ENCODE measurements at places on chromosomes 4 and X.

- DNase-seq: no peak
Observed at GRCh38 chr4:38995660-38996005, 36.6 kb downstream of the TMEM156 start.

- no peak for DNase-seq
Observed at GRCh38 chrX:119757646-119757978, 776 bp upstream of the SOWAHD start.

DNA sequence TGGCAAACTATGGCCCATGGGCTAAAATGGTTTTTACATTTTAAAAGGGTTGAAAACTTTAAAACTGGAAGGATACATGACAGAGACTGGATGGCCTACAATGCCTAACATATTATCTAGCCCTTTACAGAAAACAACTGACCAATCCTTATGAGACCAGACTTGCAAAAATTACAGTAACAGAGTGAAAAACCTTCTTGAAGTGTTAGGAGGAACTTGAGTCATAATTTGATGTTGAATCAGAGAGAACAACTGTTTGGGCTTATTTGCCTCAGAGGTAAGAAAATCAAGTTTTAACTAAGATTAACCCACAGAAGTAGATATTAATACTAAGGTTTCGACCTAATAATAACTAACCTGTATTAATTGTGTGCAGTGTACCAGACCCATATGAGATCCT, 12.4 kb upstream of the NAP1L5 start:
- no peak for DNase-seq

- DNase-seq: no peak
Observed at GRCh38 chr4:66658809-66659208, 886.5 kb downstream of the CENPC start.

- DNase-seq: no peak
Observed at GRCh38 chrX:118655561-118656246, 71.7 kb upstream of the IL13RA1 start.

DNA sequence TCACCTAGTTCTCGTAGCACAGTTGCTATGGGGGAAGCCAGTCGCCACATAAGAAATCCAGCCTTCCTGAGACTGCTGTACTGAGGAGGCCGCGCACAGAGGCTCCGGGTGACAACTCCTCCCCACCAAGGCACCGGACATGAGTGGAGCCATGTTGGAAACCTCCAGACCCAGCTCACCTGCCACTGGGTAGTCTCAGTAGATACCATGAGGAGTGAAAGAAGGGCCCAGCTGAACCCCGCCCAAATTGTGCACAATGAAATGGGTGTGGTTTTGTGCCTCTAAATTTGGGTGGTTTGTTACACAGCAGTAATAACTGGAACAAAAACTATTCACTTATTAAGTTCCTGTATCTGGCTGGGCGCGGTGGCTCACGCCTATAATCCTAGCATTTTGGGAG, 198.7 kb downstream of the BCOR start:
- no peak for DNase-seq

- no peak for DNase-seq
Observed at GRCh38 chrX:112668476-112669409, 11.0 kb downstream of the LHFPL1 start.

DNA sequence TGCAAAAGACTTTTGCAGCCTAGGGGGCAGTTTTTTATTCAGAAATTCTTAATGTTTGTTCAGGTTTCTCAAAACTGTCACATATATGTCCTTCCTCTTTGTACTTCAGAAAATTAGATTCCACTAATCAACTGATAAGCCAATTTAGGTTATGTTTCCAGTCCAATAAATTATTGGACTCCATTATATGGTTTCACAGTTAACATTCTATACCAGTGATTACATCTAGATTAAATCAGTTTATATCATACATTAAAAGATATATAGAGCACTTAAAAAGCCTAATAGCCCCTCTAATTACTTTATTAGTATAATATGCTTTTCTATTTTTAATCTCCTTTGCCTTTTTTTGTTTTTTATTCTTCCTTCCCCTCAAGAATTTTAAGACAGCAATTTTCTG, 434.1 kb downstream of the INPP4B start:
- DNase-seq: no peak

DNA sequence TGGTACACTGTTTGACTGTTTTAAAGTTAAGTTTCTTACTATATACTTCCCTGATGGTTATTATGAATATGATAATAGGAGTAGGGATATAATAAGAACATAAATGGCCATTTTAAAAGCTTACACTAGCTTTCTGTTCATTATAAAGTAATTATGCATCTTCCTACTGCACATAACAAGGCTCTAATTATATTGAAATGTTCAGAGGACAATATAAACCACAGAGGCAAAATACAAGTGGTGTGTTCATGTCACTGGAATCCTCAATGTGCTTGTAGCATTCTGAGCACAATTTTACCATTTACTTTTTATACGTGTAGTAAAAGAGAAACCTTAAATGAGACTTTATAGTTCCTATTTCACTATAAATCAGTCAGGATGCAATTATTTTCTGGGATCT, 268.3 kb downstream of the TMA16 start:
- DNase-seq: no peak

- DNase-seq: no peak
Observed at GRCh38 chr4:42453612-42454011, 56.3 kb downstream of the SHISA3 start.

- no peak for DNase-seq
Observed at GRCh38 chr4:40375095-40375494, 40.0 kb downstream of the CHRNA9 start.

DNA sequence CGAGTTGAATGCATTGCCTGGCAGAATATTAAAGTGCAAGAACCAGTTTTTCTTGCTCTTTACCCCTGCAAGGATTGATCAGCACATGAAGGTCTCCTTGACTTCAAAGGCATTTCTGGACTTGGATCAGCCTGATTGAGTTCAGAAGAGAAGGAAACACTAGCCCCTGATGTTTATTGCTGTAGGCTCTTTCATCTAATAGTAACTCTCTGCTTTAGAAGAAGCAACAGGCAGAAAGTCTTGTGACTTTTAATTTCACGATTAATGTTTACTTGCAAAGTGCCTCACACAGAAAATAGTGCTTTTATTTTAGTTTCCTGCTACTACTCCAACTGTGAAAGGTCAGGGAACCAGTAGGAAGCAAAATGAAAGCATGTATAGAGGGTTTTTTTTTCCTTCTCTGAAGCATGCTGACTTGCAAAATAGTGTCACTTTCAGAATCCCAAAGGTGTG, 69.1 kb downstream of the PCDH7 start:
- DNase-seq: no peak

- DNase-seq: no peak
Observed at GRCh38 chr4:76813070-76813469, 84.9 kb downstream of the SOWAHB start.

DNA sequence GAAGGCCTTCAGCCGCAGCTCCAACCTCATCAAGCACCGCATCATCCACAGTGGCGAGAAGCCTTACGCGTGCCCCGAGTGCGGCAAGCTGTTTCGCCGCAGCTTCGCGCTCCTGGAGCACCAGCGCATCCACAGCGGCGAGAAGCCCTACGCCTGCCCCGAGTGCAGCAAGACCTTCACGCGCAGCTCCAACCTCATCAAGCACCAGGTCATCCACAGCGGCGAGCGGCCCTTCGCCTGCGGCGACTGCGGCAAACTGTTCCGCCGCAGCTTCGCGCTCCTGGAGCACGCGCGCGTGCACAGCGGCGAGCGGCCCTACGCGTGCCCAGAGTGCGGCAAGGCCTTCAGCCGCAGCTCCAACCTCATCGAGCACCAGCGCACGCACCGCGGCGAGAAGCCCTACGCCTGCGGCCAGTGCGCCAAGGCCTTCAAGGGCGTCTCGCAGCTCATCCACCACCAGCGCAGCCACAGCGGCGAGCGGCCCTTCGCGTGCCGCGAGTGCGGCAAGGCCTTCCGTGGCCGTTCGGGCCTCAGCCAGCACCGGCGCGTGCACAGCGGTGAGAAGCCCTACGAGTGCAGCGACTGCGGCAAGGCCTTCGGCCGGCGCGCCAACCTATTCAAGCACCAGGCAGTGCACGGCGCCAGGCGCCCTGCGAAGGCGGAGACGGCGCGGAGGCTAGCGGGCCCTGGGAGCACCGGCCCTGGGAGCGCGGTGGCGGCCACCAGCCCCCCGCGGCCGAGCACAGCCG, 9.8 kb downstream of the ZFP92 start:
- no peak for DNase-seq

DNA sequence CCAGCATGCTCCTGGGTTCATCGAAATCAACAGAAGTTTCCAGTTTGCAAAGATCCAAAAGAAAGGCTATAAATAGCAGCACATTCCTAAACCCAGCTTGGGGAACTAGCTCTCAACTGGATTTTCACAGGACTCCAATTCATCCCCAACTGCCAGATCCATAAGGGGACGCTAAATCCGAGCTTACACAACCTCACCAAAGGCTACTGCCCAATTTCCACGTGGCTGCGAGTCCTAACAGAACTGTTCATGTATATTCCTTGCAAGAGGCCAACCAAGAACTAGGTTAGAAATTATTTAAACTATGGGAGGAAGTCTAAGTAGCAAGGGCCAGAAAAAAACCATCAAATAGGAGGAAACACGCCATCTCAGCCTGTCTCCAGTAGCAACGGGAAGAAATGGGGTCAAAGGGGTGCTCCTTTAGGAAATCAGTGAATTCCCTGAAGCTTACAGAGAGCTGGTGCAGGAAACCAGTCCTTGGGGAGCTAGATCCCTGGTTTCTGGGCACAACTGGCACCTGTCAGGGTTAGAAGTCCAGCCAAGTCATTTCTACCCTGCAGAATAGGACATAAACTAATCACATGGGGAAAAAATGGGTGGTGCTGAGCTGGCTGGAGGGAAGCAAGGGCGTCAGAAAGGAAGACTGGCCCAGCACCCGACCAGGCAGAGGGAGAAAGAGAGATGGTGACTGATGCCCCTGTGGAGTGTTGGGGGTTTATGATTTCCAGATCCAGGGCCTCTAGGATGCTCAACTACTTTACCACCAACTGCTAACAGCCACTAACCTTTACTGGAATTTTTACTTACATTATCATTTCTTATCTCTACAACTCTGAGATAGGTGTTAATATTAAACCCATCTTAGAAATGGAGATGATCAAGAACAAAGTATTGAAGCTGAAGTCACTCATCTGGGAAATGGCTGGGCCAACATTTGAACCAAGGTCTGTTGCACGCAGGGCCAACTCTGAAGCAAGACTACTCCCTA, 20.5 kb downstream of the RELL1 start:
- no peak for DNase-seq

GRCh38 chrX:136255541-136255940, 4.3 kb upstream of the MAP7D3 start:
- no peak for DNase-seq

GRCh38 chrX:136816975-136817374, 36.2 kb upstream of the ARHGEF6 start:
- DNase-seq: no peak

GRCh38 chr4:53686521-53686920, 95.2 kb upstream of the LNX1 start:
- DNase-seq: no peak

- DNase-seq: no peak
Observed at GRCh38 chr4:159543831-159544230, 441.0 kb downstream of the RAPGEF2 start.

DNA sequence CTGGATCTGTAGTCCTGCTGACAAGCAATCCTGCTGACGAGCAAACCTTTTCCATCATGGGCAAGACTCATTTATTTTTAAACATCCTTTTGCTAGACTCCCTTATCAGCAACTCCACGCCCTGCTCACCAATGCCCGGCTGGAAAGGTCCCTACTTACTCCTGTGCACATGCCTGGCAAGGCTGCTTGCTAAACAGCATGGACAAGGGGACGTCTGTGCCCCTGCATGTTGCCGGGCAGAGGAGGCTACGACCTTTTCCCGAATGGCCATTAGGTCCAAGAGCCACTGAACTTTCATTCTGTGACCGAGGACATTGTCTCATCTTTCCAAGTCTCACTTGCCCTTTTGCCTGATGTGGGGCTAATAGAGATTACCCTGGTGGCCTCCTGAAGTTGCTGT, 98.6 kb downstream of the MGST2 start:
- DNase-seq: no peak

- no peak for DNase-seq
Observed at GRCh38 chr4:124318292-124318691, 394.2 kb downstream of the ANKRD50 start.

DNA sequence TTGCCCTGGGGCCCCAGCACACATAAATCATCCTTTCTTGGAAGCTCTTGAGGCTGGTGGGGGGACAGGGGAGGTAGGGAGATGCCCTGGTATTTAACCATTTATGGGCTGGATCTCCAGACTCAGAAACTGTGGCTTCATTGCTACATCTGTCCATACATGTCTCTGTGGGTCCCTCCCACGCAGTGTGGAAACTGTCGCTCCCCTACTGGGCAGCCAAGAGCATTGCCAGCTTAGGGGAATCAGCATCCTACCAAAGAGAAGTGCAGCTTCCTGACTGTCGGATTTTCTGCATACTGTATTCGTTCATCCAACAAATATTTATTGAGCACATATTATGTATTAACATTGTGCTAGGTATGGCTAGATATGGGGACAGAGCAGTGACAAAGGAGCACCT, 3.7 kb downstream of the GRIPAP1 start:
- DNase-seq: no peak

GRCh38 chr4:138770818-138771217, 244.8 kb upstream of the NOCT start:
- no peak for DNase-seq

DNA sequence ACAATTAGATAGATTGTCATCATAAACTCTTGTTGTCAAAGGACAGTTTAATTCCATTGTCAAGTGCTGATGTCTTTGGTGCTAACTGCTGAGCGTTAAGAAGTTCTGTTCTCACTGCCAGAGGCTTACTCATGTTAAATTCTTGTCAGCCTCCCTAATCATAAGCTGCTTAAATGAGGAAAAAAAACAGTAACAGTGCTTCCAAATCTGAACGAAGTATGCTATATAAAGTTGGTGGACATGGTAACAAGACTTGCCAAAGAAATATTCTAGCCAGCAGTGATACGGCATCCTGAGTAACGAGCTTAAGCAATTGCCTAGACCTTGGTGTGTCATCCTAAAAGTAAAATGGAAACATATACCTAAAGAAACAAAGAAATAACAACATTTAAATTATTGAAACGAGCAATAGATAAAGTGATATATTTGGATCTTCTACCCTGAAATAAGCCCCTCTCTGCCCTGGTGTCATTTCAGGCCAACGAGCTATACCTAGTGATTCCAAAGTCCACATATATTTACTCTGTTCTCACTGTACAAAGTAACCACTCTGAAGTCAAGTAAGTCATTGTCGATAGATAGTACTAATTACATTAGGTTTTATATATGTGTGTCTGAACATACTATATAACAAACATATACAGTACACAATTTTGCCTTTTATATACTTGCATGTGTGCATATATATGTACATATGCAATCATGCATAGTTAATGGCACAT, 339.7 kb upstream of the HS3ST1 start:
- DNase-seq: no peak

DNA sequence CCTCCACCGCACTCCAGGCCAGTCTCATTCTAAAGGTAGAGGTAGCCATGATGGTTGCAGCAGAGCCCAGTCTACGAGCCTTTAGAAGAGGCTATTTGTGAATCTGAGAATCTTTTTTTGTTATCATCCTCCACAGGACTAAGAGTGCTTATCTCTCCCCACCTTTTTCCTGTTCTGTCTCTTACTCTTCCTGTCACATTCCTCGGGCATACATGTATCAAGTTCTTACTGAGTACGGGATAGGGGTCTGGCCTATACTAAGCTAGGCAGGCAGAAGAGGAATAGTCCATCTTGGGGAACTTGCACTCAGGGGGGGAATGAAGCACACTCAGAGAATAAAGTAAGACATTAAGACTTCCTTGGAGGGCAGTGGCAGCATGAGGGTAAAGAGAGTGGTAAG, 25.7 kb downstream of the LAS1L start:
- DNase-seq: no peak

GRCh38 chrX:9461087-9461486, 3.8 kb upstream of the TBL1X start:
- DNase-seq: no peak

- no peak for DNase-seq
Observed at GRCh38 chr4:120520761-120521160, 401.8 kb downstream of the PRDM5 start.

All from T-helper 2 cell treated with Interferon-gamma antibody and Interleukin-4, amounts not matched to agents 5 μg/mL and 100 μg/mL, for 36 hours (primary cell).